ENCODE measurements at places on chromosomes 3 and 15.

- no peak for DNase-seq
Measured at GRCh38 chr3:103787879-103788278, 1353.1 kb downstream of the ZPLD1 start.

GRCh38 chr3:128697341-128697740 lies 28.6 kb upstream of the RAB7A start:
- DNase-seq = no peak

DNA sequence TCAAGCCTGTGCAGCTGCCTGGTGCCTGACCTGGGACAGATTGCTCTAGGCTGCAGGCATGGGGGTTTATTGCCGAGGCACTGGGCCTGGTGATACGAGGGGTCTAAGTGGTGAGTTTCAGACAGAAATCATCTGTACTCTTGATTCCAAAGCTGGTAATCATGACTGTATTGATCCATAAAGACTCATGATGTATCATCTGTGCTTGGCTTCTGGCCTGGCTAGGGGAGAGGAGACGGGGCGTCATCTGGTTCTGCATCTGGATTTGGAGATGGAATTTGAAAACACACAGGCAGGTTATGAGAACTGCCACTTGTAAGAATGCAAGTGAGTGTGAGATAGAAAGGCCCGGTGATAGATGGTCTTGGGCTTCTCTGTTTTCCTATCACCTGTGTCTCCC lies 337.4 kb upstream of the C2CD4B start:
- DNase-seq = no peak

- no peak for DNase-seq
Measured at GRCh38 chr3:46093966-46094365, 66.7 kb upstream of the XCR1 start.

GRCh38 chr15:72353266-72353665 lies 22.5 kb downstream of the HEXA start:
- DNase-seq = no peak

- DNase-seq = no peak
Measured at GRCh38 chr15:40257656-40258450, 19.0 kb downstream of the PAK6 start.

GRCh38 chr3:41348401-41348800 lies 149.1 kb downstream of the CTNNB1 start:
- DNase-seq = no peak

GRCh38 chr3:5123937-5124336 lies 1.8 kb downstream of the ARL8B start:
- no peak for DNase-seq

- DNase-seq = no peak
Measured at GRCh38 chr15:74630284-74631086, 14.8 kb downstream of the CLK3 start.

DNA sequence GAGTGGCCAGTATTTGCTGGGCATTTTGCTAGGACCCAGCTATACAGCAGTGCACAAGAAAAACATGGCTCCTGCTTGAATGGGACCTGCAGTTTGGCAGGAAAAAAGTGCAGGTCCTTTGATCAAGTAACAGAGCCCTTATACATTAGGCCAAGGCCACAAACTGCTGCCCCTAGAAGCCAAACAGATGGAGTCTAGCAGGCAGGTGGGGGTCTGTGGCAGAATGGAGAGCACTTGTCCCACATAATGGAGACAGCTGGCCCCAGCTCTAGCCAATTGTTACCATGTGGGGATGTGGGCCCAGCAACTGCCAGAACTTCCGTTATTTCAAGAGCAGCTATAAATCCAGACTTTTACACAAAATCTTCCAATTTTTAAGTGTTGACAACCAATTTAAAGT lies 79.3 kb downstream of the SHQ1 start:
- DNase-seq = no peak

- no peak for DNase-seq
Measured at GRCh38 chr15:82972990-82973389, 13.0 kb upstream of the RAMAC start.

Data from activated T-helper 1 cell treated with Interleukin-2 at 50 U/mL for 16 hours (primary cell).